Foreskin keratinocyte (primary cell): ENCODE measurements at places on chromosomes 12 and 14. TPM values are rescaled to one million over a fixed set of nuclear protein-coding genes. Genes with fewer than 3 reads are reported as not detected.
A peak's percentile ranks its signal among the peaks of the same experiment; 100 is the strongest.

GRCh38 chr12:27161458-27162228, 79.3 kb upstream of the C12orf71 start:
- DNase-seq, result no peak

The SCARB1 gene
- polyA plus RNA-seq, result 69.5 and 69.7 TPM in 2 replicates

- no peak for DNase-seq
These were observed 11.9 kb downstream of the UBE2N start for GRCh38 chr12:93429852-93430251.

DNA sequence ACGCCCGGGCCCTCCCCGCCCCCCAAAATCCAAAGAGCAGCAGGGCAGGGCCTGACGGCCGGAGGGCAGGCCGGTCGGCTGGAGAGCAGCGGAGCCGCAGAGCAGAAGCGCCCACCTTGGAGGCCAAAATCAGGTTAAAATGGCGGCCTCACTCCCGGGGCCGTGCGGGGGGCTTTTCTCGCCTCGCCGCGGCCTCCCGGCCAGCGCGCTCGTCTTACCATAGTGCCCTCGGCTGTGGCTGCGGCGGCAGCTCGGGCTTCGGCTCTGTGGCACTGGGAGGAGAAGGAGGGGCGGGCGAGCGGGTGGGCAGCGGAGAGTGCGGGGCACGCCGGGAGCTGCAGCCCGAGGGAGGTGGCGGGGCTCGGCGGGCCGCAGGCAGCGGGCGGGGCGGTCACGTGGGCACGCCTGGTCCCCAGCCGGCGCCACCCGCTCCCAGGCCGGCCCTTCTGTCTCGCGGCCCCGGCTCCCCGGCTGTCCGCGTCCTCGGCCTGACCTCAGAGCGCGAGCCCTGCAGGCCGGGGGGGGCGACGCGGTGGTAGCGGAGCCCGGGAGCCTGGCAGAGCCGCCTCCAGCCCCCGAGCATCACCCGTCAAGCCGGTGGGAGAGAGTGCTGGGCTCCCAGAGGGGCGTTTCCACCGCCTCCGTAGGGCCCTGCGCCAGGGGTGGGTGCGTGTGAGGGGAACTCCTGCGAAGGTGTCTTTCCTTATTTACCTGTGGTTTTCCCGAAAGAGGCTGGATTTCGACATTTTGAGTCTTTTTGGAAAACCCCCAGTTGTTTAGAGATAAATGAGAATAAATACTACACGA, at the start of gene CFL2:
TSS of gene CFL2 (minus strand) at position 274 of the 807 bp plus-strand sequence. CDS start at position 221, 53 bp downstream.
- DNase-seq, result no peak

DNA sequence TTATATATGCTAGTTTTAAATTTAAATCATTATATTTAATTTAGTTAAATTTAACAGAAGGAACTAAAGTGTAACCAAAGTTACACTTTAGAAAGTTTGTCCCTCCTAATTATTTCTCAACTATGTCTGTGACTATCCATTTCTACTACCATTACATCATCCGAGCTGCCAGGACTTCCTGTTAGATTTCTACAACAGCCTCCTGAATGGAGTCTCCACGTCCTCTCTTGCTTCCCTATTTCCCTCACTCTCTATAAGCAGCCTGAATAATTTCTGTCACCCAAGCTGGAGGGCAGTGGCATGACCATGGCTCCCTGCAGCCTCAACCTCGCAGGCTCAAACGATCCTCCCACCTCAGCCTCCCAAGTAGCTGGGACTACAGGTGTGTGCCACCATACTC, 84.1 kb downstream of the TTC7B start:
- DNase-seq, result no peak

DNA sequence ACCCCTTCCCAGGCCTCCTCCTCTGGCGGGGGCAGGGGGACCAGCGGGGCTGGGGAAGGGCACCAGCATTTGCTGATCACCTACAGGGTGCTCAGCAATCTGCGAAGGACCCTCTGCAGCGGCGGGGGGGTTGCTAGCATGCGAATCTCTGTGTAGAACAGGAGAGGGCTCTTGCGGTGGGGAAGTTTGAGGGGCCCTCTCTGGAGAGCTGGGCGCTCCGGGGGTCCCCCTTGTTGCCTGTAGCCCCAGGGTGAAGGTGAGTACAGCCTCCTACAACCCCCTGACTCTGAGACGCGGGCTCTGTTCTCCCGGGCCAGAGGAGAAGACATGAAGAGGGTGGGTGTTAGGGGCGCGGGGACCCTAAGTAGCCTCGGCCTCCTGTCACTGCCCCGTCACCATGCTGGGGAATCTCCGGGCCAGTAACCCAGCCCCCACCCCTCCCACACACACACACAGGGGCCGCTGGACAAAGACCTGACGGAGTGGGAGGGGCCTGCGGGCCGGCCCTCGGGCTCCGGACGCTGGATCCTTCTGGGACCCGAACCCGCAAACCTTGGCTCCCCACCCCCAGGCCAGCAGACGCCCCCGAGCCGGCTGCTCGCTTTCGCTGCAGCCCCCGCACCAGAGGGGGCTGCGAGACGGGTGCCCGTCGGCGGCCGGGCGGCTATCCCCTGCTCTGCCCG, 734 bp downstream of the FIGNL2 start:
- no peak for DNase-seq

- no peak for DNase-seq
These were observed 234.7 kb downstream of the BTG1 start for GRCh38 chr12:91910871-91911388.

The MIPOL1 gene
- 1.9 and 2.7 TPM in 2 replicates for polyA plus RNA-seq

The RSRC2 gene
- polyA plus RNA-seq, result 25.2 and 36.8 TPM in 2 replicates

- DNase-seq, result no peak
These were observed 105.1 kb downstream of the SCARB1 start for GRCh38 chr12:124758266-124759220.

The IQSEC3 gene
- 0.01 TPM in 1 of 2 replicates, not detected in the other for polyA plus RNA-seq

DNA sequence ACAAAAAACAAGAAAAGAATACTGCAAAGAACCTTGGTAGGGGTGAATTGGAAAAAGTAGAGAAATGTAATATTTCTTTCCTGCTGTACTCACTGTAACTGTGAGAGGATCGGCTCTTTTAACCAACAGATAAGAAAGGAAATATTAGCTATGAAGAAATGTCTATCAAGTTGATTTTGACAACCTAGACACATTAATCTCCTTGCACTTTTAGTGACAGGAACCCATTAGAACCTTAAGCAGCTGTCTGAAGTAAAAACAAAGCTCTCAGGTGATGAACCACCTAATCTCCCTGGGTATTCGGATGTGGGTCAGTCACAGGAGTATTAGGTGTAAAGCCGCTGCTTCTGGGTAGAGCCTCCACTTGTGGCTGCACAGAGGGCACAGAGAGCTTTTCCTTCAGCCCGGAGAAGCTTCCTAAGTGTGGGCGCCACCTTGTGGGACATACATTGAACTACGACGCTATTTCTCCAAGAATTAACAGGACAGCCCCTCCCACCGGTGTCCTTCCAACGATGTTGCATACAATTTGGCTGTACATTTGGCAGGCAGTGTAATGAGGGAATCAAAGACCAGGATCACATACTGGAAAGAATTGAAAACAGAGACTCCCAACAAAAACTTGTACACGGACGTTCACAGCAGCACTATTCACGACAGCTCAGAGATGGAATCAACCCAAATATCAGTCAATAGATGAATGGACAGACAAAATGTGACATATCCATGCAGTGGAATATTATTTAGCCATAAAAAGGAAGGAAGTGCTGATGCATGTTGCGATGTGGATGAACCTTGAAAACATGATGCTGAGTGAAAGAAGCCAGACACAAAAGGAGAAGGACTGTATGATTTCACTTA, 28.9 kb upstream of the MAPKAPK5 start:
- DNase-seq, result peak; percentile 67

The LRIG3 gene
- 4.8 and 6.6 TPM in 2 replicates for polyA plus RNA-seq

DNA sequence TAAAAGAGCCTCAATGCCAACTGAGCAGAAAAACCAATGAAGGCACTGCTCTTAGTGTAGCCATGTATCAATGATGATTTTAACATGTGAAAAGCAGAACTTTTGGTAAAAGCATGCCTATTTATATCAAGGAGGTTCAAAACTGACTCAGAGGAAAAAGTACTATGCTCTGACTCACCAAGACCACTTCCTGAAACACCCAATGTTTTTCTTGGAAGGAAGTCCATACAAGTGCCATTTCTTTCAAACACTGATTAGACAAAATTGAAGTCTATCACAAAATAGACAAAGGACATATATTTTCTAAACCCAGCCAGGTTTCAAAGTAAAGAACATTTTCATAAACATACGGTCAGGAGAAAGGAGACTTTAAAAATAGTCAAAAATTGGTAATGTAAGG, 88.6 kb downstream of the EPS8 start:
- DNase-seq, result peak; percentile 61

GRCh38 chr14:65336191-65336591, 76.3 kb upstream of the FUT8 start:
- no peak for DNase-seq

- DNase-seq, result peak; percentile 89
These were observed 458.3 kb downstream of the ETNK1 start for GRCh38 chr12:23083267-23083666.

GRCh38 chr12:130992979-130993538, 39.4 kb downstream of the ADGRD1 start:
- no peak for DNase-seq

The RND1 gene
- 0.10 and 0.11 TPM in 2 replicates for polyA plus RNA-seq

DNA sequence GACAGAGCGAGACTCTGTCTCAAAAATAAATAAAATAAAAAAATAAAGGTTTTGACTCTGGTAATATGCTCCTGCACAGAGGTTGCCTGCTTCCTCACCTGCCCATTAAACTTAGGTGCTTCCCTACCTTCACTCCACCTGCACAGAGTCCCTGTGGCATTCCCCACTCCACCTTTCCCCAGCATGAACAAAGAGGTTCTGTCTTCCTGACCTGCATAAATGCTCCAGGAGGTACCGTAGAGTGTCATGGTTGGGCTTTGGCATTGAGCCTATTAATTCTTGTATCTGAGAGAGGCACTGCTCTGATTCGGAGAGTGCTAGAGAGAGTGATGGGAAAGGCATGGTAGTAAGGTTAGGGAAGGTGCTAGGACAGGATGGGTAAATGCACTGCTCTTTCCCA, 6.3 kb downstream of the ARHGAP9 start:
- DNase-seq, result no peak

The REC8 gene
- polyA plus RNA-seq, result 6.3 and 6.5 TPM in 2 replicates

- no peak for DNase-seq
These were observed 900 bp upstream of the MTERF2 start for GRCh38 chr12:106987846-106988245.

- peak; percentile 82 for DNase-seq
These were observed 272.4 kb upstream of the FOXG1 start for GRCh38 chr14:28494196-28494595.

- peak; percentile 24 for DNase-seq
These were observed 9.8 kb upstream of the IQSEC3 start for GRCh38 chr12:56683-57346.

GRCh38 chr14:29928117-29928640, 532 bp upstream of the PRKD1 start:
- no peak for DNase-seq

DNA sequence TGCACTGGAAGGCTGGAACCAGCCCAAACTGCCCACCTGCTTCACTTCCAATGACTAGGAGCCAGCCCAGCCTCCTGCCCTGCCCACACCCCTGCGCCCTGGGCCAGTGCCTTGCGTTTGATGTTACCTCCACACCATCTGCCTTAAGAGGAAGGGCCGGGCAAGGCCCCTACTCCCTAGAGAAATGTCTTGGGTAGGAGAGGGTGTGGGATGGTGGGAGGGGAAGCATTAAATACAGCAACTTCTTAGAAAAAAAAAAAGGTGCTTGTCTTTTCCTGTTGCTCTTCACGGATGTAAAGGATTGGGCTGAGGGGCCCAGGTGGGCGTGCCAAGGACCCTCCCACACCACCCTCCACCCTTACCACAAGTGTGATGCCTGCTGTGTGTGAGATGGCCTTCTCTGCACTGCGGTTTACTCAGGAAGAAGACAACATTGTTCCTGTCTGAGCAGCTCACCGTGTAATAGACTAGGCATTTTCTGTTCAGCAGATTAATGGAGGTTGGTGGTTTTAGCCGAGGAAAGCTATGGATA, 99.9 kb downstream of the NINJ2 start:
- DNase-seq, result no peak

The AACS gene
- polyA plus RNA-seq, result 35.6 and 40.5 TPM in 2 replicates

The PITPNM2 gene
- 1.8 and 2.2 TPM in 2 replicates for polyA plus RNA-seq

- no peak for DNase-seq
These were observed 488.6 kb downstream of the RMST start for GRCh38 chr12:97951239-97951638.

- DNase-seq, result no peak
These were observed 50.2 kb upstream of the FZD10 start for GRCh38 chr12:130111965-130112496.

GRCh38 chr14:99133636-99134515, 138.1 kb downstream of the BCL11B start:
- peak; percentile 46 for DNase-seq

DNA sequence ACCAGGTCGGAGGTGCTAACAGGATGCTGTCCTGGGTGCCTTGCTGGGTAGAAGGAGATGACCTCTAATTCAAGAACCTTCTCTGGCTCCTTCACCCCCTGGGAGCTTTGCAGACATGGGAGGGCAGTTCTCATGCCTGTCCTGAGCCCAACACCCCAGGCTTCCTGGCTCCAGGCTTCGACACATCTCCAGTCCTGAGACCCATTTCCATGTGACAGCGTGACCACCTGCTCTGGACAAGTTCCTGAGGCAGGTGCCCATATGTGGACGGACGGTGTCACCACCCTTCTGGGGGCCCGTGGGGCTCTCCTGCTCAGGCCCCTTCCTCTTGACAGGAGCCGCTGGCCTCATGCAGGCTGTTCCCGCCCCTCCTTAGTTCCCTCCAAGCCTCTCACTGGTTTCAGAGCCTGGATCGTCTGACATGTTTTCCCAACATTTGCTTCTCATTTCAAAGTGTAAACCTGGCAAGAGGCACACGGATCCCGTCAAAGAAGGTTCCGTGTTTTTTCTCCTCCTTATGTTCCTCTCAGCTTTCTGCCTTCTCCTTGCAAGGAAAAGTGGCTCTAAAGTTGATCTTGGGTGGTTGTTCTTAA, 291.9 kb upstream of the RTL1 start:
- DNase-seq, result no peak

The BCDIN3D gene
- 2.4 and 2.8 TPM in 2 replicates for polyA plus RNA-seq

DNA sequence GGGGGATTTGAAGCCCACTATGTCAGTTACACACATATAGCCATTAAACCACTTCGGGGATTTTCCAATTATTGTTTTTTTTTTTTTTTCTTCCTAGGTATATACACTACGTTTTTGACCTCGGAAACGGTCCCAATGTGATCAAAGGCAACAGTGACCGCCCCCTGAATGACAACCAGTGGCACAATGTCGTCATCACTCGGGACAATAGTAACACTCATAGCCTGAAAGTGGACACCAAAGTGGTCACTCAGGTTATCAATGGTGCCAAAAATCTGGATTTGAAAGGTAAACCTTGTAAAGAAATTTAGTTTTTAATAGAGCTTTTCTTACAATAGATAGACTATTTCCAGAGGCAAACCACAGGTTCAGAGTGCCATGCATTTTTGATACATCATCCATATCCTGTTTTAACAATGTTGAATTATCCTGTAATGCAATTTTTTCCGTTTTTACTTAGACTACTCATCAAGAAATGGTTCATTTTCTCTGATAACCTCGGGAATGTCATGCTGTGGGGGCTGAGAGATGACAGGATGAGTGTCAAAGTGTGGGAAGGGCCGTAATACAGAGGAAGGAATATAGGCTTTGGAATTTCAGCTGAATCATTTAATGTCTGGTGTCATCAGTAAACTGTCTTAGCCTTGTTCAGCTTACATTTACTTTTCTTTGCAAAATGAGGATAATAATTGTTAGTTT, 797.1 kb downstream of the NRXN3 start:
- peak; percentile 42 for DNase-seq
